ENCODE measurements at places on chromosomes 1 and 21. TPM values are rescaled to one million over a fixed set of nuclear protein-coding genes. Genes with fewer than 3 reads are reported as not detected.

The CFAP107 gene
- total RNA-seq = not detected

The SIM2 gene
- total RNA-seq = not detected

The TMPRSS3 gene
- not detected for total RNA-seq

The SAMSN1 gene
- 0.06 TPM for total RNA-seq

The LCE1A gene
- not detected for total RNA-seq

The CEP85 gene
- total RNA-seq = 7.7 TPM

The CNIH3 gene
- total RNA-seq = 4.9 TPM

The ZNF697 gene
- total RNA-seq = 5.6 TPM

All from aortic smooth muscle cell (primary cell).